Ascending aorta (tissue), 2 donors: ENCODE measurements at places on chromosomes 2 and 18. TPM values are rescaled to one million over a fixed set of nuclear protein-coding genes. Genes with fewer than 3 reads are reported as not detected.
A peak's percentile ranks its signal among the peaks of the same experiment; 100 is the strongest.

DNA sequence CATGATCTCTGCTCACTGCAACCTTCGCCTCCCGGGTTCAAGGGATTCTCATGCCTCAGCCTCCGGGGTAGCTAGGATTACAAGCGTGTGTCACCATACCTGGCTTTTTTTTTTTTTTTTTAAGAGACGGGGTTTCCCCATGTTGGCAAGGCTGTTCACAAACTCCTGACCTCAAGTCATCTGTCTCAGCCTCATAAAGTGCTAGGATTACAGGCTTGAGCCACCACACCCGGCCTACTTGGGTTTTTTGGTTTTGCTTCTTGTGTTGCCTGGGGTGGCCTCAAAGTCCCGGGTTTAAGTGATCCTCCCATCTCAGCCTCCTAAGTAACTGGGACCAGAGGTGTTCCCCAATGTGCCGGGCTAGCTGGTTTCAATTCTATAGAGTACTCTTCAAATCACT, 64.6 kb downstream of the NAPG start:
- H3K4me1 ChIP-seq = no peaks in the 10 kb centered on the region
- no peaks in the 10 kb centered on the region for H3K27me3 ChIP-seq
- no peak for DNase-seq

DNA sequence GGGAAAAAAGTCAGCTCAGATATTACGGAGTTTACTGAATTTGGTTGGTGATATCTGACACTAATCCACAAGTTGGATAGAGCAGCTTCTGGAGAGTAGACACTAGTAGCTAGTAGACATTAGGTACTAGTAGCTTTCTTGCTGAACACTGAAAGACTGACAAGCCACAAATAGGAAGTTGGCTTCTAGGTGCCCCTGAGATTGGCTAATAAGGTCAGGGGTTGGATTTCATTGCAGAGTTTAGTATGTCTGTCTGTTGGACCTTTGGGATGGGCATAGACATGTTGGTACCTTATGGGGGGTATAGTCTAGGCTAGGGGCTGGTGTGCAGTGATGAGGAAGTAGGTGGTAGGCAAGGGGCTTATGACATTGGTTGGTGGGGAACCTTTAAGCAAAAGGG, 164.9 kb upstream of the LRRTM1 start:
- no peaks in the 10 kb centered on the region for H3K27me3 ChIP-seq
- DNase-seq = no peak
- no peaks in the 10 kb centered on the region for H3K36me3 ChIP-seq

- no peak for DNase-seq
- no peaks in the 10 kb centered on the region for H3K27me3 ChIP-seq
- H3K4me3 ChIP-seq = no peak overlapping the region
- peaks cover 79% of the 10 kb centered on the region for H3K4me1 ChIP-seq
- H3K27ac ChIP-seq = peak overlapping the region; percentile 90
Measured at GRCh38 chr2:43346602-43347567, 120.5 kb upstream of the ZFP36L2 start.

- no peak for DNase-seq
- H3K36me3 ChIP-seq = no peaks in the 10 kb centered on the region
- no peaks in the 10 kb centered on the region for H3K4me1 ChIP-seq
Measured at GRCh38 chr2:216804357-216805350, 55.2 kb downstream of the TNP1 start.

DNA sequence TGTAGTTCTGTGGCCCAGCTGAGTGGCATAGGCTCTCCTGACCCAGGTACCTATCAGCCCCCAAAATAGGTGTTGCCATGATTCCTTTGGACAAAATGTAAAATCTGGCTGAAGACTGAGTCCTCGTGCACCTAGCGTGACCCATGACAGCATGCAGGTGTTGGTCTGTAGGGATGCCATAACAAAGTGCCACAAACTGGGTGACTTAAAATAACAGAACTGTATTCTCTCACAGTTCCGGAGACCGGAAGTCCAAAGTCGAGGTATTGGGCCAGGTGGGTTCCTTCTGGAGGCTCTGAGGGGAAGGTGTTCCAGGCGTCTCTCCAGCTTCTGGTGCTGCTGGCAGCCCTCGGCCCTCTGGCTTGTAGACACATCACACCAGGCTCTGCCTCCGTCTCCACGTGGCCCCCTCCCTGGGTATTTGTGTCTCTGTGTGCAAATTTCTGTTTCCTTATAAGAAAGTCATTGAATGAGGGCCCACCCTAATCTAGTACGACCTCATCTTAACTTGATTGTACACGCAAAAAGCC, 34.5 kb downstream of the LRRFIP1 start:
- H3K27ac ChIP-seq = peak overlapping the region; percentile 74
- no peaks in the 10 kb centered on the region for H3K27me3 ChIP-seq
- DNase-seq = no peak
- no peak overlapping the region for H3K4me3 ChIP-seq
- H3K36me3 ChIP-seq = no peaks in the 10 kb centered on the region
- peaks cover 13% of the 10 kb centered on the region for H3K4me1 ChIP-seq

DNA sequence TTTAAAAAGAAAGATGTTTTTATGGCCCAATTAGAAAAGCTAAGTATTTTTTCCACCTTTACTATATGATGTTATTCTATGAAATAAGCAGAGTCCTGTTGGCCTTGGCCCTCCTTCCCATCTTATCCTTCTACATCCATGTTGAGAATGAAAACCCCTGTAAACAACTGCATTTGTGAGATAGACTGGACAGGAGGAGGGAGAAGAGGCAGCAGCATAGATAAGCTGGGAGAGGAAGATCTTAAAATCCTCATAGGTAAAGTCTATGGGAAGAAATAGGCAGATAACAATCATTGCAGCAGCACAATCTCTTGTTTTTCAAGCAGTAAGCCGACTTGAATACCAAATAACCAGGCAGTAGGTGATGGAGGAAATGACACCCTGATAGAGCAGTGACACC, 207.6 kb upstream of the PARD3B start:
- no peaks in the 10 kb centered on the region for H3K36me3 ChIP-seq
- DNase-seq = no peak
- H3K27ac ChIP-seq = no peak overlapping the region

DNA sequence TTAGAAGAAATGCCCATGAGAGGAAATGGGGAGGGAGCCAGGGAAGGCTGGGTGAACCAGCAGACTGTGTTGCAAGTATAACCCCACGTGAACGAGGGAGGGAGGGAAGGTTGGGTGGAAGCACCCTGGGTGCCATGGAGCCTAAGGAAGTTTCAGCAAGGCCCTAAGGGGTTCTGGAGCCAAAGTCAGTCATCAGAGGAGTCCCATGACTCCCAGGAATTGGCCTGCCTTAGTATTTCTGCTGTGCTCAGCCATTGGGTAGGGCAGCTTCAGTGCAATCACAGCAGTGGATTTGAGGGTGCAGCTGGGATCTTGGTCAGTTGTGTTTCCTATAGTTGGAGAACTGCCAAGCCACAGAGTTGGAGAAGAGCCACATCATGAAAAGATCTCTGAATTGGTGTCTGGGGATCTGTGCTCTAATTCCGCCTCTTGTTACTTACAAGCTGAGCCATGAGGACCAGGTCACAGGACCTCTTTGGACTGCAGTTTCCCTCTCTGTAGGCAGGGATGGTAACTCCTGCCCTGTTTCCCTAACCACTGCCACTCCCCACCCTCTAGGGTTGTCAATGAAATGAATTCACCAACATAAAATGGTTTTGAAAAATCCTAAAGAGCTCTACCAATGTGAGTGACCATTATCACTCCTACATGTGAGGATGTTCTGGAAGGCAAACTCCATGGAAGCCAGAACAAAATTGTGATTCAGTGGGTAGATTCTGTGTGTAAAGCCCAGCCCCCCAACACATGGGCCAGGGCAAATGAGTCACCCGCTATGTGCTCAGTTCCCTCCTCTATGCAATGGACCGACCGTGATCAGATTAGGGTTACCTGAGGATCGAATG, 108.9 kb downstream of the CLIP4 start:
- H3K27me3 ChIP-seq = no peaks in the 10 kb centered on the region
- peak; percentile 17 for DNase-seq
- H3K36me3 ChIP-seq = no peaks in the 10 kb centered on the region
- no peak overlapping the region for H3K27ac ChIP-seq

The LYPD1 gene
- total RNA-seq = not detected

The ZBTB7C gene
- 8.1 TPM for total RNA-seq

- DNase-seq = no peak
- H3K27ac ChIP-seq = no peak overlapping the region
- H3K4me3 ChIP-seq = no peak overlapping the region
- no peaks in the 10 kb centered on the region for H3K27me3 ChIP-seq
- H3K36me3 ChIP-seq = no peaks in the 10 kb centered on the region
Measured at GRCh38 chr2:192465141-192465540, 270.4 kb upstream of the TMEFF2 start.

DNA sequence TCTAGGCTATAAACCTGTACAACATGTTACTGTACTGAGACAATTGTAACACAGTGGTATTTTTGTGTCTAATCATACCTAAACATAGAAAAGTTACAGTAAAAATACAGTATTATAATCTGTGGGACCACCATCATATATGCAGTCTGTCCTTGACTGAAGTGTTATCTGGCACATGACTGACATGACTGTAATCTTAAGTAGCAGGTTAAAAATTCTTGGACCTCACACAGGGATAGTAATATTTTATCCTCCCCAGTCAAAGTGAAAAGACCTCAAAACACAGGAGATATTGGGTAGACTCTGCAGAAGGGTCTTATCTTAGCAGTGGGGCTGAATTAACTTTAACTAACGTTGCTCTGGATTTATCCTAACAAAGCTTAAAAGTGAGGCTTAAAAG, 4.9 kb upstream of the SCN9A start:
- H3K4me1 ChIP-seq = no peaks in the 10 kb centered on the region
- no peak overlapping the region for H3K4me3 ChIP-seq
- DNase-seq = no peak
- no peaks in the 10 kb centered on the region for H3K36me3 ChIP-seq
- no peak overlapping the region for H3K27ac ChIP-seq

The EHD3 gene
- total RNA-seq = 22.5 TPM

GRCh38 chr2:62443471-62443870, 62.5 kb downstream of the TMEM17 start:
- H3K4me3 ChIP-seq = no peak overlapping the region
- H3K4me1 ChIP-seq = no peaks in the 10 kb centered on the region
- no peaks in the 10 kb centered on the region for H3K27me3 ChIP-seq
- no peaks in the 10 kb centered on the region for H3K36me3 ChIP-seq
- no peak overlapping the region for H3K27ac ChIP-seq
- DNase-seq = no peak

- peak overlapping the region; percentile 95 for H3K27ac ChIP-seq
- H3K27me3 ChIP-seq = no peaks in the 10 kb centered on the region
- H3K4me1 ChIP-seq = peaks cover 3% of the 10 kb centered on the region
- DNase-seq = no peak
- no peaks in the 10 kb centered on the region for H3K36me3 ChIP-seq
Measured at GRCh38 chr2:39118786-39119499, 1.9 kb downstream of the SOS1 start.

The DNAJC5G gene
- total RNA-seq = not detected

- H3K27ac ChIP-seq = peak overlapping the region; percentile 79
- DNase-seq = peak; percentile 77
Measured at GRCh38 chr2:37720533-37721200, 49.2 kb upstream of the CDC42EP3 start.

- H3K27me3 ChIP-seq = no peaks in the 10 kb centered on the region
- H3K4me3 ChIP-seq = no peak overlapping the region
- no peak overlapping the region for H3K27ac ChIP-seq
- H3K36me3 ChIP-seq = no peaks in the 10 kb centered on the region
Measured at GRCh38 chr2:137897082-137897481, 67.2 kb upstream of the HNMT start.

The POU3F3 gene
- 0.21 TPM for total RNA-seq

DNA sequence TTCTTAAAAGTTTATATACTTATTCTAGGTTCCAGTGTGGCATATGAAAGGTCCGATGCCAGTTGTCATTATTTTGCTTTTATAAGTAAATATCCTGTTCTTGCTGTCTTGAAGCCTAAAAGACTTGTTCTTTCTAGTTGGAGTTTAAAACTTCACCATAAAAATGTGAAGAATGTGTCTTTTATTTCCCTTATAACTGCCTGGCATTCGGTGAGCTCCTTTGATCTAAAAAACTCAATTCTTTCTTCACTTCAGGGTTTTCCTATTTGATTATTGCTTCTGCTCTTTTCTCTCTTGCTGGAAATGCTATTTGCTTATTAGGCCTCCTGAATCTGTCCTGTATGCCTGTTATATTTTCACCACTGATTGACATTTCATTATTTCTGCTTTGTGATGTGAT, 51.6 kb downstream of the TSPYL6 start:
- H3K4me1 ChIP-seq = peaks cover 21% of the 10 kb centered on the region
- H3K27me3 ChIP-seq = no peaks in the 10 kb centered on the region
- no peak for DNase-seq
- no peak overlapping the region for H3K27ac ChIP-seq
- no peaks in the 10 kb centered on the region for H3K36me3 ChIP-seq
- no peak overlapping the region for H3K4me3 ChIP-seq

The CHRNG gene
- not detected for total RNA-seq

The DCDC2C gene
- 2.4 TPM for total RNA-seq

DNA sequence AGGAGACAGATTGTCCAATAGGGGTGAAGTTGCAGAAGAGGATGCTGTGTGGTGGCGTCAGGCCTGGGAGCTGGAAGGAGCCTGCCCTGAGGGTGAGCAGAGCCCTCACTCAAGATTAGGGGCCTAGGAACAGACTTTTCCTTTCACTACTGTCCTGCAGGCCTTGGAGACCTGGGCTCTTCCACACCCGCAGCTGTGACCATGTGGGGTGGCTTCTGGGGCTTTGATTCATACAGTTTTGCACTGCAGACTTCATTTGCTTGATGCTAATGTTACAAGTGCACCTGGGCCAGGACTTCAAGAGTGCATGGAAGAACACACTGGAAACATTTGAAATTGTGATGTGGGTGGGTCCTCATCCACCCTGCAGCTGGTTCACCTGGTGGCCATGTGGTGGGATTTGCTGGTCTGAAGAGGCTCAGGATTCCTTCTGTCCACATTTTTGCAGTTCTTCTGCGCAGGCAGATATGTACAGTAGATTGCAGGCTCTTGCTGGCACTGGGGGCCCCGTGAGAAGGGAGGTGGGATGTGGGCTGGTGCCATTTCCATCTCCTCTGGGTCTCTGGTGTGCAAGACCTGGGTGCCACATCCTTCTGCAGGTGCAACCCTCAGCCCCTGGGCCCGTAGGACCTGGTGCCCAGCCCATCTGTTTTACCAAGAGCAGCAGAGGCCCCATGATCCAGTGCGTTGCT, 9.9 kb downstream of the GLI2 start:
- no peak overlapping the region for H3K27ac ChIP-seq
- H3K27me3 ChIP-seq = no peaks in the 10 kb centered on the region
- H3K36me3 ChIP-seq = no peaks in the 10 kb centered on the region
- no peak for DNase-seq
- no peak overlapping the region for H3K4me3 ChIP-seq

The HOXD13 gene
- total RNA-seq = not detected

GRCh38 chr2:223282221-223282620, 230.2 kb downstream of the KCNE4 start:
- no peak for DNase-seq
- no peaks in the 10 kb centered on the region for H3K27me3 ChIP-seq
- H3K27ac ChIP-seq = no peak overlapping the region
- no peaks in the 10 kb centered on the region for H3K36me3 ChIP-seq
- no peak overlapping the region for H3K4me3 ChIP-seq

DNA sequence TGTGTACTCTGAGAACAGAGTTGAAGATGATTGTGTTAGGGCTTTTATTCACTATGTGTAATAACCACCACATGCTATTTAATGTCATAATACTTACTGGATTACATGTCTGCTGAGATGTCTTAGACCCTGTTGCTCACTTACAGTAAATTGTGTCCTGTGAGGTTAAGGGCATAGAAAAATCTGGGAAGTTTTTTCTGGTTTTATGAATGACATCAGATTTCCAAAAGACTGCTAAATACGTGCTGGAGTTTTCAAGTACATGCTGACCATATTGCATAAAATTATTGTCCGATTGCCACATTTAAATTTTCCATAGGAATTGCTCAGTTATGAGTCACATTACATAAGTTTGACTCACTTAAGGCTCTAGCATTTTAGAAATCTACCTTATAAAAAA, 96.7 kb upstream of the COL5A2 start:
- no peak overlapping the region for H3K4me3 ChIP-seq
- no peaks in the 10 kb centered on the region for H3K27me3 ChIP-seq
- H3K4me1 ChIP-seq = no peaks in the 10 kb centered on the region
- H3K36me3 ChIP-seq = no peaks in the 10 kb centered on the region
